Breast epithelium (tissue), 4 donors: ENCODE measurements at places on chromosomes 3 and 15. TPM values are rescaled to one million over a fixed set of nuclear protein-coding genes. Genes with fewer than 3 reads are reported as not detected.

The PRSS50 gene
- total RNA-seq: not detected

The TMEM212 gene
- total RNA-seq: 1.3 TPM

The STRIT1 gene
- total RNA-seq: not detected

The RASGRP1 gene
- total RNA-seq: 4.8 TPM

The CILP gene
- 5.2 TPM for total RNA-seq

The TNFAIP8L3 gene
- total RNA-seq: 2.5 TPM

The KIF7 gene
- 10.5 TPM for total RNA-seq

The SAMMSON gene
- not detected for total RNA-seq

DNA sequence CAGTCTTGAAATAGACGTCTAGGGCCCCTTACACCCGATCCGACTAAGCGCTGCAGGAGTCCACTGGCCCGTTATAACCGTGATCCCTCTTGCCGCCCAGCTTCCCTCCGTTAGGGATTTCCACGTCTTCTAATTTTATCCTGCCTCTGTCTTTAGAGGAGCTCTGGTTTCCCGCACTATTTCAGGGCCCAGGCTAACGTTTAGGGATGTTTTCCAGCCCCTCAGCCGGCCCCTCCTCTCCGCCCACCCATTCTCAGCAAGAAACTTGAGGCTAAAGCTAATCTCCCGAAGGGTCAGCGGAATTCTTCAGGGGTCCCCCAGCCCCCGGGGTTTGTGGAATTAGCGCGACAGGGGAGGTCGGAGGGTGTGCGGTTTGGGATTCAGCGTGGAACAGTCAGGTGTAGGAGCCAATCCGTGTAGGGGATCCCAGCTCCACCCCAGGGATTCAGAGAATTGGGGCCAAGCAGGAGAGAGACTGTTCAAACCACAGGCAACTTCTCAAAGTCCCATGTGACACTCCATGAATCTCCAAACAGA lies 1.6 kb downstream of the PTX3 start:
- DNase-seq: no peak

DNA sequence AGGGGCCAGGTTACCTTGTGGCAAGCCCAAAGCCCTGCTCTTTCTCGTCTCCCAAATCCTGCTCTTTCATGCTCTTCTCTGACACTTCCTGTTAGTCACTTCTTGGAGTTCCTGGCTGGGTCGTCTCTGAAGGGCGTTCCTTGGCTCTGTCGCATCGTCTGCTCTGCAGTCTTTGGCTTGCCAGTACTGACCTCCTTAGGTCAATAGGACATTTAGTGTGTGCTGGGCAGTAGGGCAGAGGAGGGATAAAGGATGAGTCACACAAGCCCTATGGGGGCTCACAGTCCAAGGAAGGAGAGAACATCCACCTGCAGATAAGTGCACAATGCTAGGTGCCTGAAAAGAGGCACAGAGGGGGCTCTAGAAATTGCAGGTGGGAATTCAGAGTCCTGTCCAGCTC lies 87.5 kb downstream of the FAM43A start:
- DNase-seq: no peak

- no peak for DNase-seq
Measured at GRCh38 chr3:170038434-170039110, 777 bp downstream of the GPR160 start.

- DNase-seq: no peak
Measured at GRCh38 chr3:117919621-117920020, 1115.0 kb downstream of the IGSF11 start.

DNA sequence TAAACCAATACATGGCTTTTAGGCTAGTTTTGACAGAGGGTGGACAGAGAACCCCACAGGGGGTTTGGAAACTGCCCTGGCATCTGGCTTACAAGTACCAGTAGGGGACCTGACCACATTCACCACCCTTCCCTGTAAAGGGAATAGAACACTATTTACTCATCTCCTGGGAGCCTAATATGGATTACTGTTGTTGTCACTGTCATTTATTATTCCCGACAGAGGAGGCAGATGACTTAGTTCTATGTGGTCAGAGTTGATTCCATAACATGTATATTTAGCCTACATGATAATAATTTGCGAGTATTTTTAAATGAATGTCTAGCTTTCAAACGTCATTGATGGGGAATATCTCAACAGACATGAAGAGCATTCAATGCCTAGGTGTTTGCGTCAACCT lies 15.9 kb downstream of the ZBTB38 start:
- no peak for DNase-seq

DNA sequence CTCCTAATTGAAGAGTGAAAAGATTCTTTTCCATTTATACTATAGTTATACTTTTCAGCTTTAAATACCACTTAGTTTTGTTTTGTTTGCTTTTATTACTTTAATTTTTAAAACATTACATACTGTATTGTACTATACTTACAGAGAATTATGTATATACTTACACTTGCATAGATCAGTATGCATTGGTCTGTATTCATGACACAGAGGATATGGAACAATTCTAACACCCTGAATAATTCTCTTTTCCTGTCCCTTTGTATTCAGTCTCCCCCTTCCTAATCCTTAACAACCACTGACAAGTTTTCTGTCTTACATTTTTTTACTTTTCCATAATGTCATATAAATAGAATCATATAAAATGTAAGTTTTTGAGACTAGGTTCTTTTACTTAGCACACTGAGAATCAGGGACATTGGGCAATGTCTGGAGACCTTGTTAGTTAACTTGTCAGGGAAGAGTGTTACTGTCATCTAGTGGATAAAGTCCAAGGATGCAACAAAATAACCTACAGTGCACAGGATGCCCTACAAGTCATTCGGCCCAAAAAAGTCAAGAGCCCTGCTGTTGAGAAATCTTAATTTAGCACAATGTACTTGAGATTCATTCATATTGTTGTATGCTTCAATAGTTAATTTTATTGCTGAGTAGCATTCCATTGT lies 95.7 kb upstream of the MCTP2 start:
- DNase-seq: no peak

DNA sequence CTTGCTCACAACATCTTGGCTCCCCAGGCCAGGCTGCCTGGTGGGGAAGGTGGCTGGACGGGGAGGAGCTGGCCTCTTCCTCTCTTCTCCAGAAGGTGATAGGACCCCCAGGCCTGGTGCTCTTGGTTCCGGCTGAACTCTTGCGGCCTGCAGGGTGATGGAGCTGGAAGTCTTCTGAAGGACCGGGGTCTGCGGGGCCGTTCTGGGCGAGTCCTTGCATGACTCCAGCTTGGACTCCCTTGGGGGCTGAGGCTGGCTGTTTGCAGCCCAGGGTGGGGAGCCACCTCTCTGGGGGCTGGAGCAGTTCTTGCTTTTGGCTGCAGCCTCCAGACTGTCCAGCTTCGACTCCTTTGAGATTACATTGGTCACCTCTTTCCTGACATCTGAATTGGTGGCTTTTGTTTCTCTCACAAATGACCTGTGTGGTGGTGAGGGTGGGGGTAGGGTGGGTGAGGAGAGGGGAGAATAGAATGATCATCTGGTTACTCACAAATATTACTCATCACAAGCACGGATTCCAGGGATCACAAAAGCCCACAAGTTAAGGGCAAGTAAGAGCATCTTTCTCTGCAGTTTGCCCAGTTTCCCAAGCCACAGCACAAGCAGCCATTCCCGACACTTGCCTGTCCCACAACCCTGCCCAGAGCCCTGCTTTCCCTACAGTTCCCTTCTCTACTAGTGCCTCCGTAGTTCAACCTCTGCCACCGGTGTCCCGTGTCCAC lies 149.1 kb upstream of the HACD2 start:
- DNase-seq: no peak

- no peak for DNase-seq
Measured at GRCh38 chr3:183401678-183402077, 26.7 kb downstream of the MCF2L2 start.

GRCh38 chr3:72768936-72769335 lies 79.3 kb downstream of the SHQ1 start:
- DNase-seq: no peak

- DNase-seq: no peak
Measured at GRCh38 chr3:168443965-168444364, 348.2 kb upstream of the GOLIM4 start.

DNA sequence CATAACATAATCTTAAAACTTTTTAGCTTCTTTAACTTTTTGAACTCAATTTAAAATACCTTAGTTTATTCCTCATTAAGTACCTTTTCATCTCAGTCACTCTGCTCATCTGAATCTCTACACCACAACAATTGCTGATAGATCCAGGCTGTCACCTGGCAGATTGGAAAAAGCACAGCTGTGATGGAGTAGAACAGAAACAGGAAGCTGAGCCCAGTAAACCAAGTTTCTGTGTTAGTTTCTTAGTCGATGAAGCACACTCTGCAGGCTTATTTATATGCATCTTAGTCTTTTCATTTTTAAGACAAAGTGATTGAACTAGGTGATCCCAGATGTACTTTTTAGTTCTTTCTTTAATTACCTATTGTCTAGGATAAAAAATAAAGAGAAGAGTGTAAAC lies 1398.0 kb upstream of the ALCAM start:
- no peak for DNase-seq

DNA sequence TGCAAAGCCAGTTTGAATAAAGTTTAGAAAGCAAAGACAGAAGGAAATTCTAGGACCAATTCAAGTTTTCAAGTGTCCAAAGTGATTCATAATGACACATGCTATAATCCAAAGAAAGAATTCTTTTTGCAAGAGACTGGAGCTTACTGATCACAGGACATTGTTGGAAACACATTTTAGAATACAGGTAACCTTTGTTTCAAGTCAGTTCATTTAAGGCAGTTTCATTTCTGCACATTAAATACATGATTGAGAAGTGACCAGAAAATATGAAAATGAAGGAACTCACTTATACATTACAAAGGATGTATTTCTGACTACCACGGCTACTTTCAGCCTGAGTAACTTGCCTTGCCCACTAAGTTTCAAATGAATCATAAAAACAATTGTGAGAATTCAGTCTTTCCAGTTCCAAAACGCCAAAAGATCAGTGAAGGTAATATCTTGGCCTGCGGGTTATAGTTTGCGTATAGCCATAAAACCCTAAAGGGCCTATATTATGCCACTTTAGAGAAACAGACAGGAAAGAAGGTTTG lies 48.7 kb downstream of the PRICKLE2 start:
- no peak for DNase-seq

- DNase-seq: no peak
Measured at GRCh38 chr3:191531434-191531972, 70.5 kb downstream of the PYDC2 start.

DNA sequence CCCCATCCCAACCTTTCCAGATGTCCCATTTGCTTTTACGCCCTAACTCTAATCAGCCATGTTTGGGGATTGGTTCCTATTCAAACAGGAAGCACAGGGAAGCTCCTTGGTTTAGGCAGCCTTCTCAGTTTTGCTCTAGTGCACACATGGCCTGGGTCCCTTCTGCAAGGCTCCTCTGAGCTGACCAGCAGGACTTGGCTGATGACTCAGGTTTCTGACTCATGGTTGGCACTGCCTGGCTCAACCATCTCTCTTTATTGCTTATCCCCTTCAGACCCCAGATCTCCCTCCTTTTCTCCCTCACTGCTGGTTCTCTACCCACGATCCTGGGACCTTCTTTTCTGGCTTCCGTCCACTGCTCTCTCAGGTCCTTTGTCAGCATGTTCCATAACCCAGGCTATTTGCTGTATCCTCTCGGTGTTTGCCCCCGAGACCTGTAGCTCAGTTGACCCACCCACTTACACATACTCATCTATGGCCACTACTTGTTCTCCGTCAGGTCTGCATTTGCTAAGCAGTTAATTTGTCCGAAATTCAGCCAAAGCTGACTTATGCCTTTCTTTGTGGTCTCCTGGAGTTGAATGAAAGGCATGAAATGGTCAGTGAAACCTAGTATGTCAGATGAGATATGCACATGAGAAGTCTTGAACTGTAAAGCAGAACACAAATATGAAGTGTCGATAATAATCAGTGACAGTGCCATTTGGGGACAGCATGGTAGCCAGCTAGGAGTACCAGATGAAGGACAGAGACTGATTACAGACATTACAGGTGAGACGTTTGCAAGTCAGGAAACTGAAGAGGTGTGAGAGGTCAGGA lies 323.5 kb upstream of the ROPN1 start:
- no peak for DNase-seq

- no peak for DNase-seq
Measured at GRCh38 chr15:92068121-92068520, 214.6 kb downstream of the SLCO3A1 start.

- DNase-seq: no peak
Measured at GRCh38 chr15:46266661-46267060, 631.8 kb downstream of the SQOR start.

DNA sequence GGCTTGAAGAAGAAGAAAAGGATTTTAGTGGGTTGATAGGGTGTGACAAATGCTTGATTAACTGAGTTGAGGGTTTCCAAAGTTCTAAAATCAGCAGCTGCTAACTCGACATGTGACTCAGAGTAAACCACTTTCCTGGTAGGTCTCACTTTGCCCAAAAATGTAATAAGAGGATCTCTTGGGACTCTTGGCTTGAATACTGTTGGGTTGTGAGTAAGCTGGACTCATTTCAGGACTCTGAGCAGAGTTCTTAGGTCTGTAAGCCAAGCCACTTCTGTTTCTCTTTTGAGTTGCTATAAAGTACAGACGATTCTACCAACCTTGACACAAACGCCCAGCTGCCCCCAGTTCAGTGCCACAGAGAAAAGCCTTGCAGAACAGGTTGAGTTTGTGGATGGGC lies 241.1 kb downstream of the ZNF621 start:
- no peak for DNase-seq

DNA sequence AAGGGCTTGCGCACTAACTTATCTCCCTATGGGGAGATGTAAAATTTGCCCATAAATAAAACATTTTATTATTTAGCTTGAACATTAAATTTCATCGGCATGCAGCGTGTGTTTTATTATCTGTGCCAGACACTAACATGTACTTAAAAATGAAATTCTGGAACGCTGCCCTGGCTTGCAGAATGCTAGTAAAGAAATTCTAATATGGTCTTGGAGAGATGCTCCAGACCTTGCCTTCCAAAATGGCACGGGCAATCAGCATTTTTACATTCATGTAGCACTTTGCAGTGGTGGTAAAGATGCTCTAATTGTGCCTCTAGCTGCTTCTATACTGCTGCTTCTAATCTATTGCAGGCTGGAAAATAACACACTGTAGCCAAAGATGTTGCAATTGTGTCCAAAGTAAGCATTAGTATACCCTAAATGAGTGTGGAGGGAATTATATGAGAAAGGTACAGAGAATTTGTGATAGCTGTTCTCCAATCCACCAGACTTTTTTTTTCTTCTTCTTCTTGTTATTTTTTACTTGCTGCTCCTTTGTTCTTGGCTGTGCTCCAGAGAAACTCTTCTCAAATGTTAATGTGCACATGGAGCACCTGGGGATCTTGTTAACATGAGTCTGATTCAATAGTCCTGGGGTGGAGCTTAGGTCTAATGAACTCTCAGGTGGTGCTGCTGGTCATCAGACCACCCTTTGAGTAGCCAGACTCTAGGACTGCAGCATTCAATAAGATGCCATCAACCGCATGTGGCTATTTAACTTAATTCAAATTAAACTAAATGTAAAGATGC lies 47.3 kb downstream of the CRABP1 start:
- DNase-seq: no peak

DNA sequence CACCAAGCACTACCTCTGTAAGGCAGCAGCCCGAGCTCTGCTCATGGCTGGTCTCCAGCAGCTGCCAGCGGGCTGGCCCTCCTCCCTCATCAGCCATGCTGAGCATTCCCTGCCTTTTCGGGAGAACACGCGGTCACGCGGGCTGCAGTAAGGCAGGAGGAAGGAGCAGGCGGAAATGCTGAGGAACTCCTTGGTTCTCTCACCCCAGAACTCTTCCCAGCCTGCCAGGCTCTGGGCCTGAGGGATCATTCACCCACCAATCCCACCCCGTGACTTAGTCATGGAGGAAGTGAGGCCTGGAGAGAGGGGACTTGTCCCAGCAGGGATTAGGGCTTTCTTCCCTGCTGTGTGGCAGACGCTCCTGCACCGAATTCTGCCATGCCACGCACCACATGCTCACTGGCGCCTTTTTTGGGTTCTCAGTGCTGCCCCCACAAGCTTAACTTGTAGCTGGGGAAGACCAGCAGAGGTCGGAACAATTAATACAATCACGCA lies 42.9 kb upstream of the RPL32 start:
- peak; percentile 48 for DNase-seq
